ENCODE measurements at places on chromosomes 4 and X. TPM values are rescaled to one million over a fixed set of nuclear protein-coding genes. Genes with fewer than 3 reads are reported as not detected.

Gene TLR2
- total RNA-seq: 1.6 TPM

Gene ANXA3
- not detected for total RNA-seq

Gene RHOXF1
- not detected for total RNA-seq

Gene WDR17
- total RNA-seq: 1.3 TPM

Gene CHM
- 16.9 TPM for total RNA-seq

Gene PLAC1
- not detected for total RNA-seq

Gene ALAS2
- not detected for total RNA-seq

Gene FGFRL1
- 10.3 TPM for total RNA-seq

Gene LRP2BP
- total RNA-seq: 0.68 TPM

Gene GUCY1B1
- total RNA-seq: 0.27 TPM

Gene TEX13B
- total RNA-seq: not detected

Gene CD38
- 10.7 TPM for total RNA-seq

Gene OPN1MW
- total RNA-seq: not detected

GRCh38 chrX:103828529-103828928, 3.5 kb downstream of the RAB9B start:
- no peak for DNase-seq

DNA sequence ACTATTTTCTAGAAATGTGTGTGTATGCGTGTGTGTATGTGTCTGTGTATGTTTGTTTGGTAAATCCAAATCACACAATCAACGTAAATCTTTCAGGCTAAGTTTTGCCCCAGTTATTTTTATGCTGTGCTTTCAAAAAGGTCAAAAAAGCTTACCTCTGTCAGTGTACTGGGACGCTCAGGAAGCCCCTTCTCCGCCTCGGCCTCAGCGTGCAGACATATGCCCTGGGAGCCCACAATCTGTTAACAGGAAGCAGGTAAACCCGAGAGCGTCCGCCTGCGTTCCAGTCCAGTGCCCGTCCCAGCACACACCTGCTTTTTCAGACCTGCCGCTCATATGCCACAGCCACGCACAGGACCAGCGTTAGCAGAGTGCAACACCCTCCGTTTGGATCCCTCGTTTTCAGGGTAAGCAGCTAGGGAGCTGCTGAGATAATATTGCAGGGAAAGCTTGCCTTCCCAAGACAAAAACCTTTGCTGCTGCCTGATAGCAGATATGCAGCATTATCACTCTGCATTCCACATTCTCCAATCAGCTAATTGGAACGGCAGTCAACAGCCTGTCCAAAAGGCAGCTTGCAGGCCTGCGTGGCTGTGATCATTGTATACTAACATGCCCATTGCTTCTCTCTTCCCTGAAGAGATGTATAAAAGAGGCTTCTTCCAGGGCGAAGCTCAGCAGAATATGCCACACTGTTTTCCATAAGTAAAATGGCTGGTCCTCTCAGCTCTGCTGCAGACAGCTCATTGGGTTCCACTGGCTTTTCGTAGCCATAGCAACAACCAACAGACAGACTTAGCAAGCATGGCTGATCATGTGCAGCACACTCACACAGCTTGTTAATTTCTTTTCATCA, at the start of gene SORBS2:
Gene SORBS2 (minus strand): TSS at position 686 of the 856 bp plus-strand sequence. CDS start 121,623 bp downstream, outside the sequence.
- no peak for DNase-seq

GRCh38 chrX:7606039-7606652, 236.8 kb upstream of the VCX start:
- DNase-seq: no peak

DNA sequence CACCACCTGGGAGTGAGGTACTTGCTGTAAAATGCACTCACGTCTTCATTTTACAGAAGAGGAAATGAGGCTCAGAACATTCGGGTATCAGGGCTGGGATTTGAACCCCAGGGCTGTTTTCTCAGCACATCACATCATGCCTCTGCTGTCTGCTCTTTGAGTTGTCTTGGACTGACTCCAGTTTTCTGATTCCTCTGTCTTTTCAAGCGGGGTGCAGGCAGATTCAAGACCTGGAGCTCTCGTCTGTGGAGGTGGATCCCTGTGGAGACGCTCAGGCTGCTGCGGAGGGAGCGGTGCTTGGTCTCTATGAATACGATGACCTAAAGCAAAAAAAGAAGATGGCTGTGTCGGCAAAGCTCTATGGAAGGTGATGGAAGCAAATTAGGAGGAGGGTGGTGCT, 6.3 kb downstream of the LAP3 start:
- no peak for DNase-seq

DNA sequence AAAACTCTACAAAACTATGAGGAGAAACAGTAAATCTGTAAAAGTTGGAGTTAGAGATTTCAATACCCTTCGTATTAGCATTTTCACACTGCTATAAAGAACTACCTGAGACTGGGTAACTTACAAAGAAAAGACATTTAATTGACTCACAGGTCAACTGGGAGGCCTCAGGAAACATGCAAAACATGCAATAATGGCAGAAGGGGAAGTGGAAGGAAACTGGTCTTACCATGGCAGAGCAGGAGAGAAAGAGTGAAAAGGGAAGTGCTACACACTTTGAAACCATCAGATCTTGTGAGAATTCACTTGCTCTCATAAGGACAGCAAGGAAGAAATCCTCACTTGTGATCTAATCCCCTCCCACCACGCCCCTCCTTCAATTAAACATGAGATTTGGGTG, 949.9 kb downstream of the TECRL start:
- DNase-seq: no peak

DNA sequence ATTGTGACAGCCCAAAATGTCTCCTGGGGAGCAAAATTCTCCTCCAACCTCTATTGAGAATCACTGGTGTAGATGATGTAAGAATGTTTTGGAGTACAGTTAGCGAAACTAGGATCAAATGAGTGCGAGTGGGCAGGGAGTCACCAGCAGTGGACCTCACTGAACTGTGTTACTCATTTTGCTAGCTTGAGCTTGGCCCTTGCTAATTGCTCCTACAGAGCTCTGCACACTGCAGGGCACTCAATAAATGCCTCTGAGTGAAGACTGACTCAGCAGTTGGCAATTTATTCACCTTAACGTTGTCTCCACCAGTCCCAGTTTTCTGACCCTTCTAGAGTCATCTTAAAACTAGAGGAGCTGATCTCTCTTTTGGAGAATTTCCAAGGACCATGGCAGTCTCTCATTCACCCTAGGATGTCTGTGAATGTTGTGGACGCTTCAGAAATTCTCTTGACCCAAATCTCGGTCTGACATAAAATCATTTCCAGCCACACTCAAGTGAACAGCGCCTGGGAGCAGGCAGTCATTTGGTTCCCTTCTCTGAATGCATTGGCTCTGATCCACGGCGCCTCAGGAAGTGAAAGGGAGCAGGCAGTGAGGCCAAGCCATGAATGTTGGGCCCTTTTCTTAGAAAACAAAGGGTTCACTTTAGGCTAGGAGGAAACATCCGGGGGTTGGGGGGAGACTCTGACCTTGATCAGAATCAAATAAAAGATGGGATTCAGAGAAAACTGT, 148.1 kb downstream of the NWD2 start:
- DNase-seq: no peak

DNA sequence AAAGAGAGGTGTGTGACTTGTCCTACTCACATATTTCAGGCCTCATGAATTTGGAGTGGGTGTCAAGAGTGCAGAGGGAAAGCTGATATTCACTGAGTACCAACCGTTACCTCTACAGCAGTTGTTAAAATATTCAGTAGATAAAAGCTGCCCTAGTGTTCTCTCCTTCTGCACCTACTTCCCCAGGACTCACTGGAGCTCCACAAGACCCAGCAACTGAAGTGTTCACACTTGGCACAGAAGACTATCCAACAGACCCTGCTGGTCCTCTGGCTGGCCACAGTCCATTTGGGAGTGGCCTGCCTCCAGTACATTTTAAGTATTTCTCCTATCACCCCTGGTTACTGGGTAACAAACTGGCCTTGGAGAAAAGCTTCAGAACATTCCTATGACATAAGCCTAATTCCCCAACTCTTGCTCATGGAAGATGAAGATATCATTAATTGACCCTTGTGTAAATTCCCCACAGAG, 70.8 kb downstream of the PPARGC1A start:
- DNase-seq: no peak

- no peak for DNase-seq
These were observed 715.5 kb downstream of the DMD start for GRCh38 chrX:32495855-32496254.

- no peak for DNase-seq
These were observed 197.6 kb upstream of the KLF3 start for GRCh38 chr4:38466401-38466800.

DNA sequence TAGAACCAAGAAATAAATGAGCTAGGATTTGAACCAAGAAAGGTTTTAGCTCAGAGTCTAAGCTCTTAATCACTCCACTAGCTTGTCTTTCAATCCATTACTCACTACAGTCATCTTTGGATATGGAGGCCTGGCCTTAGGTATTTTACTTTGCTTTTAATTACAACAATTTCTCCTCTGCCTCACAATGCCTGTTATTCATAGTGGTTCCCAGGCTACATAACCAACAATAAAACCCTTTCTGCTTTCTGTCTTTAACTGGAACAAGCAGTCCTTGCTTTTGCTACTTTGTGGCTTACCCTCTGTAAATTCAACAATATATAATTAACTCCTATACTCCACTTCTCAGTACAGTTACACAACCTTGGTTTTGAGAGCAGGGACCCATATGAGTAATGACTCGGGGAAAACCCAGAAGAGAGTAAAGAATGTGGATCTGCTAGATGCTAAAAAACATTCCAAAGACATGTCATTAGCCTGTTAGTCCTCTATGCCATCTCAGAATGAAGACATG, 94.7 kb upstream of the NAP1L5 start:
- DNase-seq: no peak

GRCh38 chrX:152930516-152930915, 32.6 kb downstream of the ZNF185 start:
- no peak for DNase-seq

- DNase-seq: no peak
These were observed 166.9 kb upstream of the PCDH10 start for GRCh38 chr4:132982151-132982550.

GRCh38 chr4:101953949-101954348, 163.4 kb downstream of the BANK1 start:
- no peak for DNase-seq

DNA sequence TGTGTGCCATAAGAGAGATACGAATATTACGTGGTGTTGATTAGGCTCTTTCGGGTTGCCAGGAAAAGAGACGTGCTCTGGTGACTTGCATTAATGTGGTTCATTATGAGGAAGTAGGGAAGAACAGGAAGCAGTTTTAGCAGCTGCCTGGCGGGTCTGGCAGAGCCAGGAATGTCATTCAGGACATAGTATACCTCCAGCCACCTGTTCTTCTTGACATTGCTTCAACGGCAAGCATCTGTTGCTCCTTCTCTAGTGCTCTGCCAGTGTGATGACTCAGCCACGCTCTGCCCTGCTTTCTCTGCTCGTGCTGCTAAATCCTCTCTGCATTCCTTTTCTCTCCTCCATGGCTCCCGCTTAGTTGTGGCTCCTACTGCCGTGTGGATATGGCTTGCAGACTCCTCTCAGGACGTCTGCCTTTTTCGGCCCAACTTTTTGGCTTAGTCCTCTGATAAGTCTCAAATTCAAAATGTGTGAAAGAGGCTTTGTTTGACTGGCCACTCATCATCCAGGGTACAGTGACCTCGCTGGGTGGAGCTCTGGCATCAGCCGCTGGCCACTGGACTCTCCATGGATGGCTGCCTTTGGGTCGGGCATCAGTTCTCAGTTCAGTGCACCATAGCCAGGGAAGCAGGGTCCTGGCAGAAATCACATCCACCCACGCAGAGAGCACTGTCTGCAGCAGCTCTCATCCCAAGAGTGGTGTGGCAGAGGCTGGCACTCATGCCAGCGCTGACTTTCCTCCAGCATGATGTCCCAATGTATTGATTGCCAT, 89.3 kb upstream of the KLF3 start:
- DNase-seq: no peak

DNA sequence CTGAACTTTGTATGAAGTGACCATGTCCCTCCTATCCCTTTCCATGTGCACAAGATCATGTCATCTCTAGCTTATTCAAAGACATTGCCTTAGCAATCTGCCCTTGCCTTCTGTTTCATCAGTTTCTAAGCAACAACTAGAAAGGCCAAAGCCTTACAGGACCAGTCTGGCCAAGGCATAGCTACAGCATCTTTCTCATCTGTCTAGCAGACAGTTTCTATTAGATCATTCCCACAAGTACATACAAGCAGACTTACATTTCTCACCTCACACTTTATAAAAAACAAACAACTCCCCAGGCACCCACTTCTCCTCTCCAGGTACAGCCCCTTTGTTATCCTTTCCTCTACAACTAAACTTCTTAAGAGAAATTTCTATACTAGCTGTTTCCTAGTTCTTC, 188.7 kb upstream of the AADAT start:
- no peak for DNase-seq

GRCh38 chr4:110049951-110050925, 137.6 kb downstream of the EGF start:
- peak; percentile 42 for DNase-seq

DNA sequence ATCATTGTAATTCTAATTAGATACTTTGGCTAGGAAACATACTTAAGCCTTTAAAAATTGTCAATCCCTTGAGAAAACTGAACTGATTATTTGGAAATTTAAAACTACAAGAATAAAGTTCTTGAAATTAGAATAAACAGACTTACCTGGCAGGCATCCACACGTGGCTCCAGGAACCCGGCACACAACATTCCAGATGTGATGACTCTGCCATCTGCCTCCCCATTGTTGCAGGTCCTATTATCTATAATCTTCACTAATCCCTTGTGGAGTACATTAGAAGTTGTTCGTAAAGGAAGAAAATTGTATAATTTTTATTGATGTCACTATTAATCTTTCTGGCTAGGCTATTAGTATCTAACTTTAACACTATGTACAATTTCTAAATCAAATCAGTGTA, 16.2 kb upstream of the GNRHR start:
- DNase-seq: no peak

DNA sequence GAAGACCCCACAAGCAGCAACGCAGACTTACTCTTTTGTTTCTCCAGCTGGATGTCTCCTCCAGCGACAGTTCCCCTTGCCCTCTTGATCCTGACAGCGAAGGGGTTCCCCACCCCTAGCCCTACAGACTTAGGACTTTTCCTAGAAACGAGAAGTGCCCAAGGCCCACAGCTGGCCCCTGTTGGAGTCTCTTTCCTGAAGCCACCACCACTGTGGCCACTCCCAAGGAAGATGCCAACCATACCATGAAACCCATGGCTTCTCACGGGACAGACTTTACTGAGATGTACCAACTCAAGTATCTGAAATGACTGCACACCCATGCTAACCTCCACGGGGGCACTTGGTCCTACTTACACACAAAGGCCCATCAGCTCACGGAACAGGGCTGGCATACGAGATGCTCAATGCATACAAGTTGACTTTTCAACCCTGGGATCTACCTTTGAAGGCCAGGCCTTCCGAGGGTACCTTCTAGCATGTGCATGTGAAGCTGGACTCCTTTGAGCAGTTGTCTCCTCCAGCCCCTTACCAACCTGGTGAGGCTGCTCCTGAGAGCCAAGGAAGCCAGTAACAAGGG, 924 bp upstream of the IRAK1 start:
- DNase-seq: no peak
